ENCODE measurements at places on chromosomes 2 and 18.

DNA sequence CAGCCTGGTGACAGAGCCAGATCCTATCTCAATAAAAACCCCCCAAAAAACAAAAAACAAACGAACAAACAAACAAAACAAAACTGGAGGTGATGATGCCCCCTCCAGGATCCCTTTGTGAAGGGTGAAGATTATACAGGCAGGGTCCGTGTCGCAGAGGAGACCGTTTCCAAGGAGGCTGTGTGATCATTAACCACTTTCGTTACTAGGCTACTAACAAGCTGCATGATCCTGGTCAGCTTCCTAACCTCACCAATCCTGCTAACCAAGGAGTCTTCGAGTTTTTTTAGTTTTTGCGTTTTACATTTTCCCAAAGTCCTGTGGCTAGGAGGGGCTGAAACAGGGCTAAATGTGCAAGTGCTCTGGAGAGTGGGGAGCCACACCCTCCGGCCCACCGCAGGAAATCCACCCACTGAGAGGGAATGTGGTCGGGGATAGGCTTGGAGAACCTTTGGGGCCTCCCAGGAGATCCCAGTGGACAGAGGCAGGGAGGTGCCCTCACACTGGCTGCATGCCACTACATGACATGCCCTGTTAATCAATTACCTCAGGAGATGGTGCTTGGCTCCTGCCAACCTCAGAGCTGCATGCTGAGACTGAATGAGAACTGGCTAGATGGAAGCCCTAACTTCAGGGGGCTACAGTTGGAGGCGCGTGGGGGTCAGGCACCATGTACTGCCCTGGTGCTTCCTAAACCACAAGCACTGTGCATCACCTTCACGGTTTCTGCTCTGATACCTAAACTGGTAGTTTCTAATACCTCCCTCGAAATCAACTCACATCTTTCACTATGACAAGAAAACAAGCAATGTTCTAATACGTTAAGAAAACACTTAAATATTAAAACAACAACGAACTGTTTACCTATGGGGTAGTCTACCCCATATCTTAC lies 67.5 kb upstream of the RGPD5 start:
- no peak for DNase-seq

- peak; percentile 33 for DNase-seq
Measured at GRCh38 chr2:217387776-217388387, 528.0 kb upstream of the TNP1 start.

DNA sequence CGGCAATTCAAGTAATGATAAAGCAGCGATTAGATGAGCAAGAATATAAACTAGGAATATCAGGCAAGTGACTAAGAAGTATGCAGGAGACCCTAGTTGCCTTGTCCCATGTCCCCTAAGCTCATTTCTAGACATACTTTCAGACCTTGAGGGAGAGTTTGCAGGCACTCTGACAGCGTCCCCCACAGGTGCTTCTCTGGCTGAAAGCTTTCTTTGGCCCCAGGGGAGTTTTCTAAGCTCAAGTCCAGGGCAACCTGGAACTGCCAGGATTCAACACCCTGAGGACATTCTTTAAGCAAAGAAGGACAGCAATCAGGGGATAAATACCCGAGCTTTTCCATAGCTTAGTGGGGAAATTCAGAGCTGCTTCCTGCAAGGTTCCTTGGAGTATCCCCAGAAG lies 308.1 kb upstream of the CHST9 start:
- DNase-seq = no peak

DNA sequence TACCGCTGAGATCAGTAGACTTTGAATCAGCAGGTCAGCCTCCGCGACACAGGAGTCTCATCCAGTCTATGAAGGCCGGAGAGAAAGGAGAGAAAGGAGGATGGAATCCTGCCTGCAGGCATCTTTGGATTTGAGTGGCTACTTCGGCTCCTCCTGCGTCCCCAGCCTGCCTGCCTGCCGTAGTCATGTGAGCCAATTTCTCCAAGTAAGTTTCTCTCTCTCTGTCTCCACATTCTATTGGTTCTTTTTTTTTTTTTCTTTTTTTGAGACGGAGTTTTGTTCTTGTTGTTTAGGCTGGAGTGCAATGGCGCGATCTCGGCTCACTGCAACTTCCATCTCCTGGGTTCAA lies 16.7 kb downstream of the PDCD1 start:
- no peak for DNase-seq

DNA sequence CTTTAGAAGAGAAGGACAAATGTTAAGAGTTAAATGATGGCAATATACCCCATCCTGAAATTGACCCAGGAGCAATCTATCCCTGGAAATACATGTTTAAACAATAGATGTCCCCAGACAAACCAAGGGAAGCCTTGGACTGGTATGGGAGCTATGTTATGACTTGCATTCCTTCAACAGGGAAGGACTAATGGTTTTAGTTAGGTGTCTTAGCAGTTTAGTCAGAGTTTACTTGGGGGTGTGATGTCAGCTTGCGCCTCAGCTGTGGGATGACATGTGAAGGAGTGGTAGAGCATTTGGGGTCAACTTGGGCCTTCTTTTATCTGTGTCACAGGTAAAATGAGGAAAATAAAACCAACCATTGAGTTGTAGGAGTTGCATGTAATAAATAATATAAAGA lies 36.8 kb downstream of the SPC25 start:
- DNase-seq = no peak

DNA sequence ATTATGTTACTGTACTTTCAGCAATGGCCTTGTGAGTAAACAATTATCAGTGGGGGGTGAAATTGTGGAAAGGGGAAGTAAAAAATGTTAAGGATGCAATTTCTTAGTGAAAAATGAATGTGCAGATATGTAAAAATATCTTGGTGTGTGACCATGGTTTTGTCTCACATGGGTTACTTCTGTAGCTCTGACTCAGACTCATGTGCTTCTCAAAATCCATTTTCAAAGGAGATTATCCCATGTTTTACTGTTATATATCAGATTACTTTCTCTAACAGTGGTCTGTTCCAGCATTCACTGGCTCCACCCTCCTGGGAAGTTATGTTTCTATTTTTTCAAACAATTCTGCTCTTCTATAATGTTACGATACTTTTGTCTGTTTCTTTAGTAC lies 298.2 kb upstream of the COL3A1 start:
- no peak for DNase-seq

GRCh38 chr18:22678486-22678885 lies 254.6 kb upstream of the RBBP8 start:
- DNase-seq = no peak

GRCh38 chr18:12518832-12519531 lies 111.3 kb downstream of the PRELID3A start:
- DNase-seq = no peak

DNA sequence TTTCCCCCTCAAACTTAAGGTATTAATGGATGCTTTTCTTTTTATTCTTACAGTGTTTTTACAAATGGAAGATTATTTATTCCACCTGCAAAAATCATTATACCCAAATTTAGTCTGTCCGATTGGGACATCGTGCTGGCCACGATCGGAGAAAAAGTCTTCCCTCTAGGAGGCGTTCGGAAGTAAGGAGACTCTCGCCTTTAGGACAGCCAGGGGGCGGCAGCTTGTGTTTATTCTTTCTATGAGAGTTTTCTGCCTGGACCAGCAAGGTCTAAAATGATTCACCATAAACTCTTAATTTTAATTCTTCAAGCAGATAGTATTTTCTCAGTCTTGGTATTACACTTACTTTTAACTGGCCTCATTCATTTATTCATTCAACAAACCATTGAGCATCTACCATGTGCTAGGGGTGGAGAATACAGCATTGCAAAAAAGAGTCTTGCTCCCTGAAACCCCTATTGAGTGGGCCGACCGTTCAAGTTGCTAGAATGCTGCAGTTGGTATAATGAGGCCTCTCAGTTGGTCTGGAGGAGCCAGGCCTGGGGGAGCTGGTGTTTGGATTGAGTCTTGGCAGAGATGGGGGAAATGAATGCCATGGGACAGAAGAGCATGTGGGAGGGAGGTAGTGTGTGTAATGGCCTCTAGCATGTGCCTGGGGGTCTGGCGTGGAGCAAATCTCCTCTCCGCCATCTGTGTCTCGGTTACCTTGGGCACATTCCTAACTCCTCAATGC lies 38.7 kb downstream of the DCDC2C start:
- no peak for DNase-seq

DNA sequence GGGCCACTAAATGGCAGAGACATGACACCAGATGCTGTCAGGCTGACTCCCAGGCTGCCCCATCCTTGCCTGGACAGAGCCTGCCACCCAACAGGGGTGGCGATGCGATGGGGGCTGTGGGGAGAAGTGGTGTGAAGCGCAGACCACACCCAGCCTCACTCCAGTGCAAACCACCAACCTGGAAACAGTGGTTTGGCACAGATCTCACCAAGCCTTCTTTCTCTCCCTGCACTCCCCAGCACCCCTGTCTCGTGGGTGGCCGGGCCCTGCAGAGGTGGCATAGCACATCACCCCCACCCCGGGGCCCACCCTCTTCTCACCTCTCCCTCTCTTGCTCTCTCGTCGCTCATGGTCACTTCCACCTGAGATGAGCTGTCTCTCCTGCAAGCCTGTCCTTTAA lies 32.6 kb downstream of the CIB4 start:
- DNase-seq = no peak

GRCh38 chr18:58323866-58324762 lies 280.1 kb downstream of the NEDD4L start:
- DNase-seq = no peak

DNA sequence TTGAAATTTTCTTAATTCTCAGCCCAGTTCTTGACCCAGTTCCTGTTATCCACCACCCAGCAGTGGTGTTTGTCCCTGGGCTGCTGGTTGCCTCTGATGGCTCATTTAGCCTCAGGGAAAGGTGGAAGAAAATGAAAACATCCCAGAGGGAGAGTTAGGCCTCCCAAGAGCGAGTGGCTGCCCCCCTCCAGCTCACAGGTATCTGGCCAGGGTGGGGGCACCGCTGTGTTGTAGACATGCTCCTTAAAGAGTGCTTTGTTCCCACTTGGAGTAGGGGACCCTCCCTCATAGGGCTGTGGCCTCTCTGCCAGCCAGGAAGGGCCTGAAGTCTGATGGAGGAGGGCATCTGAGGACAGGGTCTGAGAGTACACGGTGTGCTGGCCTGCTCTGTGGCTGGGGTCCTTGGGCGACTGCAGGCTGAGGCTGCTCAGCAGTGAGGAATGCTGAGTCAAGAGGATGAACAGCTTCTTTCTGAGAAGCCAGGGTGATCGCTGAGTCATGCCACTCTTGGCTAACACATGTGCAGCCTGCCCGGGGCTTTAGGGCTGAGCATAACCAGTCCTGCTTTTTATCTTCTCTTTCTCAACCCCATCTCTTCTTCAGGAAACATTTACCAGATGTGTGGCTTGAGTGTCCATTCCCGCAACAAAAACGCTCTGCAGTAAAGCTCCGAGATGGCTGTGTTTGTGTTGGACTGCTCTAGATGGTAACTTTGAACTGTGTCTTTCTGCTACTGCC lies 72.3 kb downstream of the IL1R2 start:
- no peak for DNase-seq

GRCh38 chr2:89848114-89848513 lies 1156.6 kb downstream of the RPIA start:
- no peak for DNase-seq

DNA sequence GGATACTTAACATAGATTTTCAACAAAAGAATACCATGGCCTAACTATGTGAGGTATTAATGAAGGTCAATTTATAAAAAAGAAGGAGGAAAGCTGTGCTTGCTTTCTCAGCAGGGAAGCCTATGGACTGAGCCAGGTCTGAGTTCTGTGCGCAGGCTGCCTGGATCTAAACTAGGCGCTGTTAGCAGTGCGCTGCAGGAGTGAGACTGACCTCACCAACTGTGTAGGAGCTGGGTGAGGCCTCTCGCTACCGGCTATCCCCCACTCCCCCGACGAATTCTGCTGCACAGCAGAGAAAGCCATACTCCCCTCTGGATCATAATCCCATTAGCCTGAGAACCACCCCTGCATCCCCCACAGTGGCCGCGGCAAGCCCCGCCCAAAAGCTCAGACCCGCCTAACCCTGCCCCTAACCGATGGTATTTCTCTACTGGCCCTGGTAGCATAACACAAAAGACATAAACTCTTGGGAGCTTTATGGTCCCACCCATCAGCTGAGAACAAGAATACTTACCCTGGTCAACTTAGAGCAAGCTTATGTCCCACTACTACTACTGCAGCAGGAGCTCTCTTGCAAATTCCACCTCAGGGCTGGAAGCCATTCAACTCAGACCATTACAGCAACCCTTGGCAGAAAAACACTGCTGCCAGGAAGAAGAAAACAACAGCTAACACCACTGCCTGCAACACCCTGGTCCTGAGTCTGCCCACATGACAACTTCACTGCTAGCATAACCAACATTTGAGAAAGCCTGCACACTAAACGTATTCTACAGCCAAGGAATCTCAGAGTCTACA lies 28.0 kb downstream of the SULT1C2 start:
- no peak for DNase-seq

DNA sequence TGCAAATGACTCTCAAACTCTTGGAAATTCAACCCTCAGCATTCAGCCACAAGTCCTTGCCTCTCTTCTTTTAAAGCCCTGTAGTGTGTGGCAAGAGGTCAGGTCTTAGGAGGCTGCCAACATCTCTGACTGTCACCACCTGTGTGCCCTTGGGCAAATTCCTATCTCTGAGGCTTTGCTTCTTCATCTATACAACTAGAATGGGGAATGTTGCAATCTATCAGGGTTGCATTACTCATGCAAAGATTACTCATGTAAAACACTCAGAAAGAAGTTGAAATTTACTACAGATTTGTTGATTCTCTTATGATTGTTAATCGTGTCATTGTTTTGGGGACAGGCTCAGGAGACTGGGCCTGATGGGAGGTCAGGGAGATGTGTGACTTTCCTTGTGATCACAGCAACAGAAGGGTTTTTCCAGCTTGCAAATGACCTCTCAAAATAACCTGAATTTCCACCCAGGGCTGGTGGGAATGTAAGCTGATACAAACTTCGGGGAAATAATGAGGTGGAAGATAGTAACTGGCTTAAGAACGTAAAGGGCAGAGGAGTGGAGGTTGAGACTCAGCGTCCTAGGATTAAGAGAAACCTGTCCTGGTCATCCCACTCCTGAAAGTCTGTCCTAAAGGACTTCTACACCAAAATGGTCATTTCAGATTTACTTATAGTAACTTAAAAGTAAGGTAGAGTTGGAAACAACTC lies 32.1 kb upstream of the SIGLEC15 start:
- no peak for DNase-seq

All from NCI-H2029 (cell line).